Endothelial cell (in vitro differentiated cells): ENCODE measurements at places on chromosomes 16 and 17. TPM values are rescaled to one million over a fixed set of nuclear protein-coding genes. Genes with fewer than 3 reads are reported as not detected.

- H3K4me1 ChIP-seq, result no peaks in the 10 kb centered on the region
- peaks cover 12% of the 10 kb centered on the region for H3K36me3 ChIP-seq
- H3K27me3 ChIP-seq, result peaks cover 6% of the 10 kb centered on the region
- DNase-seq, result no peak
- H3K4me3 ChIP-seq, result no peak overlapping the region
Measured at GRCh38 chr16:27870116-27870798, 193.3 kb downstream of the GSG1L start.

DNA sequence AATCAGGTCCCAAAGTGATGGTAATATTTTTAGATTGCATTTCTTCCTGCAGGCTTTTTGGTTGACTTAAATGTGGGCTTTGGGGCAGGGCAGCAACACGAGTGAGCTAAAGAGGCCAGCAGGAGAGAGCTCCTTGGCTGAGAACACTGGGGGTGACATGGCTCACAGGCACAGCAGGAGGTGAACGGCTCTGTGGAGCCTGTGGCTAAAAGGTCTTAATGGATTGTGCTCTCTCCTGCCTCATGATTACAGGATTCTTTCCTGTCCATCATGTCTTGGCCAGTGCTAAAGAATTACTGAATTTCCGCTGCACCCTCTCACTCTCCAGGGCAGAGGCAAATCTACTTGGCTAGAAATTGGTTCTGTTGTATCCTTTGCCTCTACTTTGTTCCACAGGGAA lies 366.6 kb downstream of the HS3ST4 start:
- peaks cover 5% of the 10 kb centered on the region for H3K4me1 ChIP-seq
- H3K36me3 ChIP-seq, result peaks cover 5% of the 10 kb centered on the region
- H3K4me3 ChIP-seq, result no peak overlapping the region
- H3K27me3 ChIP-seq, result no peaks in the 10 kb centered on the region
- DNase-seq, result no peak

- H3K27ac ChIP-seq, result no peak overlapping the region
- H3K4me1 ChIP-seq, result no peaks in the 10 kb centered on the region
- no peak overlapping the region for H3K4me3 ChIP-seq
- DNase-seq, result no peak
- no peaks in the 10 kb centered on the region for H3K36me3 ChIP-seq
Measured at GRCh38 chr17:19720210-19720475, 3.8 kb upstream of the SLC47A2 start.

- H3K27ac ChIP-seq, result no peak overlapping the region
- H3K4me1 ChIP-seq, result peaks cover 54% of the 10 kb centered on the region
- H3K4me3 ChIP-seq, result no peak overlapping the region
- H3K36me3 ChIP-seq, result no peaks in the 10 kb centered on the region
Measured at GRCh38 chr17:58377661-58378060, 25.7 kb upstream of the SUPT4H1 start.

DNA sequence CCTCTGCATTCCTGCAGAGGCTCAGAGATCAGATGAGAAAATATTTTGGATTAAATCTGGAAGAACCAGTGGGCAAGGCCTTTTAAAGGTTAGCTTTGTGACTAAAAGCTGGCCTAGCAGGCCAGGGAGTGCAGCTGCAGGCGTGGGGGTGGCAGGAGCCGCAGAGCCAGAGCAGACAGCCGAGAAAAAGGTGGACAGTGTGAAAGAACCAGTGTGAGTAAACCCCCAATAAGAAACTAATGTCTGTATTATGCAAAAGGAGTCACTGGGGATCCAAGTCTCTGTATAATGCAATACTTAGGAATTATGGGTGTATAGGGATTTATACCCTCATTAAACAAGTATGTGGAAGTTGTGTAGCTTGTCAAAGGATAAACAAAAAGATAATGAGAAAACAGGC lies 21.4 kb upstream of the SPACA3 start:
- no peak overlapping the region for H3K27ac ChIP-seq
- H3K4me1 ChIP-seq, result no peaks in the 10 kb centered on the region
- no peaks in the 10 kb centered on the region for H3K36me3 ChIP-seq
- H3K4me3 ChIP-seq, result no peak overlapping the region
- DNase-seq, result no peak

Gene MILR1
- total RNA-seq, result 1.6 TPM

GRCh38 chr16:66911112-66911511 lies 7.6 kb downstream of the CDH16 start:
- no peak overlapping the region for H3K4me3 ChIP-seq

DNA sequence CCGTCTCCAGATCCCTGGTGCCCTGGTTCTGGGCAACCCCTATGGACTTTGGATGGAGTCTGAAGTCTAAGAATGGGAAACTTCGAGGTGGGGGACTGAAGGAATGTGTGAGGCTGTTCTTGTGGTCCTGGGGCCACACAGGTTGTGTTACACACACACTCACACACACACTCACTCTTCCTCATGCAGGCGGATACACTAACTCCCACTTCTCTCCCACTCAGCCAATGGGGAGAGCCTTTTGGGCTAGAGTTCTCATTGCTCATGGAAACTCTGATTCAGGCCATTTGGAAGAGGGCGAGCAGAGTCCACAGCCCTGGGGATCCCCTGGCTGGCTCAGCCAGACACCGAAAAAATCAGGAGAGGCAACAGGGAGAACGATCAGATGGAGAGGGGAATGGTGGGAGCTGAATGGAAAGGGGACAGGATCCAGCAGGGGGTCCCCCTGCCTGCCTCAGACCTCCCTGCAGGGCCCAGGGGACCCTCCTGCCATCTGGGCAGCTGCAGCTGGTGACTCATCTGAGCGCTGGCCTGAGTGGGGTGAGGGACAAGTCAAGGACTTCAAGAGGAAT lies 9.1 kb downstream of the IGFBP4 start:
- peaks cover 66% of the 10 kb centered on the region for H3K4me1 ChIP-seq
- peak overlapping the region; percentile 81 for H3K4me3 ChIP-seq
- H3K27ac ChIP-seq, result peak overlapping the region; percentile 61
- no peak for DNase-seq
- peaks cover 2% of the 10 kb centered on the region for H3K27me3 ChIP-seq
- peaks cover 55% of the 10 kb centered on the region for H3K36me3 ChIP-seq

Gene MYO15B
- total RNA-seq, result 224 TPM
